ENCODE measurements at places on chromosomes 12 and 14.
A peak's percentile ranks its signal among the peaks of the same experiment; 100 is the strongest.

GRCh38 chr12:89864411-89864810 lies 155.8 kb upstream of the ATP2B1 start:
- no peak for DNase-seq

- DNase-seq: no peak
Observed at GRCh38 chr12:52964556-52965336, 15.8 kb downstream of the KRT18 start.

DNA sequence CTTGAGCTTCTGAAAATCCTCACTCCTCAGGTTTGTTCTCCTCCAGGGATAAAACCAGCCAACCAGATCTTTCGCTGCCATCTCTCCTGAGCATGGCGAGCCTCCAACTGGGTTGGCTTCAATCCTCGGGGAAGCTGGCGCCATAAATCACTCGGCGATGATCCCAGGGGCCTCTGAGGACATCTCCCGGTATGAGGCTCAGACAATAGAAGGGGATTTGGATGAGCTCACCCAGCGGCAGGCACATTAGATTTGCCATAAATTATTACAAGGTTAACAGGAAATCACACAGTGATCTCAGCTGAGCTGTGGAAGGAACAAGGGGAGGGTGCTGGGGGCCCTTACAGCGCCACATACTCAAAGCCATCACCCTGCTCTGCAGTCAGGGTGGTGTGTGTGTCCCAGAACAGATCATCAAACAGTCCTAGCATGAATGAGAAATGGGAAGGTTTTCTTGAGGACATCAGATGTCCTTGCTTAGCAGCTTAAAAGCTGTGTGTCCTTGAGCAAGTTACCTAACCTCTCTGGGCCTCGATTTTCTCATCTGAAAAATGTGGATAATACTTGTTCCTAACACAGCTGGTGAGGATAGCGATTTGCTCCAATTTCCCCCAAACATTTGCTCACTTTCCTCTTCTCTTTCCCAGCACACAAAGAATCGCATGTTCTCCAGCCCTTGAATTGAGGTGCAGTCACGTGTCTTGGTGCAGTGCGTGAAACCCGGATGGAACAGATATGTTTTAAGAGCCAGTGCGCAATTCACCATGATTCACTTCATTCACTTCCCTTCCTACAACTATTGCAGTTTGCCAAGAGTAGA lies 142.8 kb downstream of the SCARB1 start:
- DNase-seq: peak; percentile 95

- no peak for DNase-seq
Observed at GRCh38 chr12:81329085-81329484, 251.2 kb downstream of the ACSS3 start.

DNA sequence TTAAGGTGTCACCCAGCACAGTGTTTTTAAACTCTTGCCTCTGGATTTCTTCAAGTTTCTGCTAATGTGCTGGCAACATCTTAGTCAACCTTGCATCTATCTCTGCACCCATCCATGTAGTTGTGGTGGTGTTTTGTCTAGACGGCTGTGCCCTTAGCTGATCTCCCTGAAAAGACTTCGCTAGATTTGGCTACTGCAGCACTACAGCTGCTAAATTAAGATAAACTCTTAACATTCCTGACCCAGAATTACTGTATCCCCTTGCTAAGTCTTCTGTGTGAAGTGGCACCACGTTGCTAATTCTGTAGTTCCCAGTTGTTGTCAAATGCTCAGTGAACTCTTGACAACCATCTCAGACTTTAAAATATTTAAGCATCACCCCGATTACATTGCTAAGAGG lies 66.8 kb downstream of the SRGAP1 start:
- no peak for DNase-seq

DNA sequence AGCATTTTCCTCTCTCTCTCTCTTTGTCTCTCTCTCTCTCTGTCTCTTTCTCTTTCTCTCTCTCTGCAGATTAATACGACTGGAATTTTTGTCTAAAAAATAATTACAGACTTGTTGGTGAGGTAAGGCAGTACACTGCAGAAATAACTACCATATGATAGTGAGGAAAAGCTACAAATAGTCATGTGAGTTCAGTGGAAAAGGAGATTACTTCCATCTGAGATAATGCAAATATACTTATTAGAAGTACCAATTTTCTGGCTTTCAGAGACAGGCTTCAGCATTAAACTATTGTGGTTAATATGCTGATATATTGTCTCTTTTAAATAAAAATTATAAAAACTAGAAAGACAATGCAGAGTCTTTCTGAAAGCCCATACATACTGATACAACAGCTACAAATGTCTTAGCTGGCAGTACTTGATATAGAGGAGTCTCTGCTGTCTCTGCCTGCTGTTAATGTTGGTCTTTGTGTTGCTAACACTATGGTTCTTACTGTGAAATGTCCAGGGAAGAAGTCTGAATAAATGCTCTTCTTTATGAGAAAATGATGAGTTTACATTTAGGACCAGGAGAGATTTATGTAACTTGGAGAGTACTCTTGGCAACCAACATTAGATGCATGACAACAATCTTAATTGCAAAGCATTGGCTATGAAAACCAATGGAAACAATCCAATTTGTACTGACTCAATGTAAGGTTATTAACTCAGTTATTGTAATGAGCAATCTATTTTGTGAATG lies 167.0 kb downstream of the LRFN5 start:
- DNase-seq: no peak

DNA sequence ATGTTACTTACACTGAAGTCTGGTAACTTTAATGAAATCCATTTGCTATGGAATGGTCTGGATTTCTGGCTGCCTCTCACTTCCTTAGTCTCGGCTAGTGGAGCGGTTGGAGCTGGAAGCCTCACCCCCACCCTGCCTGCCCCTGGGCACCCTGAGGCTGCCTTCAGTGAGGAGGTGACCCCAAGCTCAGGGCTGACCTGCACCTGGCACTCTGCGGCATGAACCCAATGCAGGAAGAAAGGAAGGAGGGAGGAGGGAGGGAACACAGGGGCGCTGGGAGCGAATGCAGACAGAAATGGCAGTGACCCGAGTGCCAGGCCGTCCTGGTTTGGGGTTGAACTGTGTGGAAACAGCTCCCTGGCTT lies 353.1 kb downstream of the TMEM121 start:
- DNase-seq: no peak

- no peak for DNase-seq
Observed at GRCh38 chr14:83485591-83485990, 1951.9 kb upstream of the SEL1L start.

GRCh38 chr12:123601602-123602489 lies at the start of gene DDX55:
Gene DDX55 (plus strand): TSS chr12:123602099. CDS start chr12:123602149, 50 bp downstream.
- peak; percentile 82 for DNase-seq

DNA sequence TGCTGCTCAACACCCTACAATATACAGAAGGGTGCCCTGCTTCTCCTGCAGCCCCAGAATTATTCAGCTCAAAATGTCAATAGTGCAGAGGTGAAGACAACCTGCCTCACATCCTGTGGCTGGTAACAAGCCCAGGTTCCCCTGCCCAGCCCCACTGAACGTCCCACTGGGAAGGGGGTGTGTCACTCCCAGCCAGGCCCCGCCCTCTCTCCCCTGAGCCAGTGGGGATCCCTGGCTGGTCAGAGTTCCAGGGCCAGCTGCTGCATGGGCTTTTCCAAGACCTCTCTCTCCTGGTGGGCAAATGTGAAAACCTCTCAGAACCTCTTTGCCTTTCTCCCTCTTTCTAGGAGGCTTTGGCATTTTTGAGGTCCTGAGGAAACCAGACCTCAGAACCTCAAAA lies 13.7 kb upstream of the LHX5 start:
- DNase-seq: no peak

- DNase-seq: peak; percentile 6
Observed at GRCh38 chr14:55129428-55130195, 560 bp downstream of the LGALS3 start.

- peak; percentile 85 for DNase-seq
Observed at GRCh38 chr12:53746592-53747092, 5.1 kb downstream of the CISTR start.

DNA sequence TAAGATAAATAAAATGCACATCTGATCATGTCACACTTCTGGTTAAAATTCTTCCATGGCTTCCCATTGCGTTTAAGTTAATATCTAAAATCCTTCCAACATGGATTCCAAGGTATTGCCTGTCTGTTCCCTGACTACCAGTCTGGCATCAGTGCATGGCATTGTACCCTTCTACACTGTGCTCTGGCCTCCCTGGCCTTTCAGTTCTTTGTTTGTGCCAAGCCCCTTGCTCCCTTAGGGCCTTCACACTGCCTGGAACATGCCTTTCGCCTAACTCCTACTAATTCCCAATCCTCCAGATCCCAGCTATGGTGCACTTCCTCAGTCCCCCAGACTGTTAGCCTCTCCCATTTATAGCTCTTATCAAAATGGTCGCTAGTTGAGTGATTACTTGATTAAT lies 6.3 kb downstream of the CIPC start:
- DNase-seq: no peak

DNA sequence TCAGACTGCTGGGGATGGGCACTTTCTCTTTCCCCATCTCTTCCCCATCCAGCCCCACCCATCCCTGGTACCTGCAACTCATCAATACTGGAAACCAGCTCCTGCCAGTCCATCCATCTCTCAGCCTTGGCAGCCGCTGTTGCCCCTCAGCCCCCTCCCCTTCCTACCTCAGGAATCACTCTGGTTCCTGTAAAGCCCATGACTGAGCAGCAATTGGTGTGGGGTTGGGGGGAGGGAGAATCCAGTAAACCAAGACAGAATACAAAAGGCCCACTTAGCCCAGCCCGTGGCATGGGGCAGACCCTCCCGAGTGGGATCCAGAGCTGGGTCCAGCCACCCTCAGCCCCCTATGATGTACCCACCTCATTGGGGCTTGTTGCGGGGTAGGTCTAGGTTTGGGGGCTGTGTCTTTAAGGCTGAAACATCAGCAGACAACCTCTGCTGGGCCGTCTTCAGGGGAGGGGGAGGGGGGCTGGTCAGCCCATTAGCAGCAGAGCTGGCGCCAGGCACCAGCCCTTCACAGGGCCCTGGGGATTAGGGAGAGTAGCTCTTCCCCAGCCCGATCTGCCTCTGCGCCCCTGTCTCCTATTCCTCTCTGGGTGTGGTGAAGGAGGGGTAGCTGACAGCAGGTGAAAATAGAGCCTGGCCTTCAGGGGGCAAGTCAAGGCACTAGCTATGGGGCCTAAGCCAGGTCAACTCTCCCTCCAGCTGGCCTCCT lies 702 bp upstream of the PRPH start:
- DNase-seq: no peak

DNA sequence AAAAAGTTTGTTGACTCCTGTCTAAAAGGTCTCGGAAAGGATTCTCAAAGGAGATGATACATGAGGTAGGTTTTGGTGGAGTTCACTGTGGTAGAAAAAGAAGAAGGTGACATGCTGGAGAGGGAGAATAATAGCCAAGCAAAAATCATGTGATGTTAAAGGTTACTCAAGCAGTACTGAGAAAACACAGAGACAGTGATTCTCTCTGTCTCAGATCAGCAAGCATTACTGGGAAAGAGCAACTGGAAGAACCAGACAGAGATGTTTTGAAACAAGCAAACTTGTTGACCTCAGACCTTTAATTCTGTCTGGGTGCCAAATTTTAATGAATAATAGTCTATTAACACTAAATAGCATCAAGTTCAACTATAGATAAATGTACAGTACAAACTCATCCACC lies 183.5 kb upstream of the PLEKHG7 start:
- no peak for DNase-seq

DNA sequence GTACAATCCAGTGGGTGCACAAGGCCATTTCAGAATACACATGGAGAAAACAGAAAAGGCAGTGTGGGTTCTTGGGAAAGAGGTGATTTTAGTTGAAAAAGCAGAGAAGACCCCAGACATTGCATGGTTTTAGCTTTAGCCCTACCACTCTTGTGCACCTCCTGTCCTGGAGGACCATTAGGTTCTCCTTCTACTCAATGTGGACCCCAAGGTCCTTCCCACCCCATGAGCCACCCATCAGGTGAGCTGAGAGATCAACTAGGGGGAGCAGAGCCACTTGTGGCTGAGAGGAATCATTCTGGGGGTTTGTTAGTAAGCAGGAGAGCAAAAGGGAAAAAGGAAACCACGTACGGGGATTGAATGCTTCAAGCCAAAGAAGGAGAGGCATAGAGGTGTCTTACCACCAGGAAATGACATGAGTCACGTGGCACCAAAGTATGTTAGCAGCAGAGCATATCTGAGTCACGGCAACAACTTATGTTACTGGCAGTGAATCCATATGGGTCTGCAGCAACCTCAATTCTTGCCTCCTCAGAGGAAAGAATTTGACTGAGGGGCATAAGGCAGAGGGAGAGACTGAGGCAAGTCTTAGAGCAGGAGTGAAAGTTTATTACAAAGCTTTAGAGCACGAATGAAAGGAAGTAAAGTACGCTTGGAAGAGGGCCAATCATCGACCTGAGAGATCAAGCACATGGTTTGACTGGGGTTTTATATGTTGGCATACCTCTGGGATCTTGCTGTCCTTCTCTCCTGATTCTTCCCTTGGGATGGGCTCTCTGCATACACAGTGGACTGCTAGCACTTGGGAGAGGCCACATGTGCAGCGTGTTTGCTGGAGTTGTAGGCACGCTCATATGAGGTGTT lies 73.9 kb downstream of the HSD17B6 start:
- peak; percentile 35 for DNase-seq

DNA sequence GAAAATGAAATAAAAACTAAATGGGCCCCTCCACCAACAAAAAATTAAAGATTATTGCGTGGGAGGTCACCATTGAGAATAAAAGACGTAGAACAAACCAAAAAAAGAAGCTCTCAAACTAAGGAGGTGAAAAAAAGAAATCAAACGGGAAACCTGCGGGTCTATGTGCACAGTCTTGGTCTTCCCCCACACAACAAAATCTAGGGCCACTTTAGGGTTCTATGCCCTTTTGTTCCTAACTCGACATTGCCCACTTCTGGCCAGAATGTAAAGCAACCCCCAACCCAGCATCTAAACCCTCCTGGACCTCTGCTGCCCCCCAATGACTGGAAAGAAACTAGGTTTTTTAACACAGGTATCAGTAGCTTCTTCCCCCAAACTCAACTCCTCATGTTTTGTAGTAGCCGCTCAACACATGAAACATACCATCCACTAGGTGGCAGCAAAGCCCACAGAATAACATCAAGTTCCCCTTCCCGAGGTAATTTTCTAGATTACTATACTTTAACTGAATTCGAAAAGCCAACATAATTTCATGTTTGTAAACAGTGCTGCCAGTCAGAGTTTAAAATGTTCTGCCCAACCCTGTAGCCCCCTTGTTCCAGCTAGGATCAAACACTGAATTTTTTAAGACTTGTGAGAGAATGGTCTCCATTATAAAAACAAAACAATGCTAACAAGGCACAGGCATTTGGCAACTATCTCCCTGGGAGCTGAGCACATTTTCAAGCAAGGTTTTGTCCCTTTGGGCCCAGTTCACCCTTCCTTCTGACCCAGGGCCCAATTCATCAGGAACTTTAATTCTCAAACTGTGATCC lies 18.7 kb downstream of the DAD1 start:
- peak; percentile 38 for DNase-seq

DNA sequence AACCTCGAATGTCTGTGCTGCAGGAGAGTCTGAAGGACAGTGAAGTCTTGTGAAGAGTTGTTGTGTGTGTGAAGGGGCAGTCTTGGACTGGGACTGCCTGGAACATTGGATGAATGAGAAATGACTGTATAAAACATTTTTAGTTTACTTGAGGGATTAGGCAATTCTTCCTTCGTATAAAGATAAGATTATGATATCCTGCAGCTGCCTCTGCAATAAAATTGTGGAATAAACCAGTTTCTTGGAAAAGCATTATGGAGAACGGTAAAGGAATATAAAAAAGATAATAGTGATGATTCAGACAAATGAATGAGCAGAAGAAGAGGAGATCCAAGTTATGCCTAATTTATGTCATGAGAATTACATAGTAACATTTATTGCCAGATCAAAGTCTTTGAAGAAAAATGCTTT lies 30.9 kb upstream of the LUM start:
- no peak for DNase-seq

GRCh38 chr12:92139634-92140150 lies 6.0 kb downstream of the BTG1 start:
- no peak for DNase-seq
